ENCODE measurements at places on chromosomes 5 and 9. TPM values are rescaled to one million over a fixed set of nuclear protein-coding genes. Genes with fewer than 3 reads are reported as not detected.

DNA sequence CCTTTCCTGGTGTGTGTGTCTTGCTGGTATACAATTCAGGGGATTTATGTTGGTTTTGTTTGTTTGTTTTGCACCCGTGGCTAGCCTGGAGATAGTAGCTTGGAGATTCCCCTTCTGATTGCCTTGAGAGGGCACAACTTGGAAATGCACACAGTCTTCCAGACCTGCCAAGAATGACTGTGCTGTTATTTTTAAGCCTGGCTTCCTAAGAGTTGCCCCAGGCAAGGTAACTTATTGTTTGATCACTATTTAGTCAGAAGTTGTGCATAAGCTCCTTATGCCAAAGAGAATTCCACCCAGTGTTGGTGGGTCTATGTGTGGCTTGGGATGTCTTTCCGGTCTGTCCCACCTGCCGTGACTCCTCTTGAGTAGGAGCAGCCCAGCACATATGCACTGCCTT, 421.9 kb upstream of the KCNN2 start:
- no peak for DNase-seq

GRCh38 chr9:130927995-130928900, 10.8 kb downstream of the FIBCD1 start:
- DNase-seq, result peak; percentile 84

DNA sequence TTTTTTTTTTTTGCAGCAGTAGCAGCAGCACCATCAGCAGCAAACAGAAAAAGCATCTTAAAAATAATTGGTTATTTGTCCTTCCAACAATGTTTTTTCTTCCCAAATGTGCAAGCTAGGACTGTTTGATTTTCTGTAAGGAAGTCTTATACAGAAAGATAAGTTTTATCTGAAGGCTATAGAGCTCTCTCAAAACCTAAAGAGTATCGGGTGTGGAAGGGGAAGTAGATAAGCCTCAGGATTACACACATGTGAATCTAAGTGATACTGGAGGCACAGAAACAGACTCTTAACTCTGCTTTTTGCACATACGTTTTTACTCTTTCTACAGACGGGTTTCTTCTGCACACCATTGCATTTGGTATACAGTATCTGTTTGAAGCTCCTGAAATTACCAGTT, 184.4 kb upstream of the FTMT start:
- DNase-seq, result no peak

DNA sequence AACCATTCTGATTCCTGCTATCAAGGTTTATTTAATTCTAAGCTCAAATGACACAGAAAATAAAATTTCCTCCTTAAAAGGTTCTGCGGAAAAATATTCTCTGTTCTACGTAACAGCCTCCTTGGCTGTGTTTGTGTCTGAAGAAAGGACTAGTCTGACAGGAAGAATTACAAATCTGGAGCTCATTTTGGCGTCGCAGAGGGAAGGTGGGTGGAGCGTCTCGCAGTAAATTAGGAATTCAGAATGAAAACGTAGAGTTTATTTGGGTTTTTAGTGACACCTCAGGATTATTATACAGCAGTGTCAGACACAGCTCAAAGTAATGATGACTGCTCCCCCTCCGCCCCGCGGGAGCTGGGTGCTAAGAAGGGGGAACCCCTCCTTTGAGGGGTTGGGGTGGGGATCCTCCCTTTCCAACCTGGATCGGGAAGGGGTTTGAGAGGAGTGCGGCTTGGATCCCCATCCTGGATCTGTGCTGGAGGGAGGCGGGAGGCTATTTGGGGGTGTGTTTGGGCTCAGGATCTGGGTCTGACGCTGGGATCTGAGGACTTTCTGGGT, 933 bp upstream of the TGFBR1 start:
- DNase-seq, result no peak

DNA sequence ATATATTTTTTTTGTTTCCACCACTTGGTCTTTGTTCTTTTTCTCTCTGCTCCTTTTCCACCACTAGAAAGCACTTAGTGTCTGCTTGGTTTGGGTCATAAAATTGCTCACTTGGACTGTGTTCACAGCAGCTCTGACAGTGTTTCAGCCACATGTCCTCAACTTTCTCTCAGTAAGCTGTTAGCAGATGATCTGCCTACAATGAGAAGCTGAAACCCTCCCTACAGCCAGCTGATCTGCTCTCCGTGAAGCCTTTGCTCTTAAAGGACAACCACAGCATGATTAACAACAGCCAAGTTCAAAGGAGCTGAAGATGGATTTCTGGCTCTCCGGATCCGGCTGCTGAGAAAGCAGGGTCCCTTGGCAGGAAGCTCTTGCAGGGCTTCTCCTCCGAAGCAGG, 31.6 kb downstream of the PRLR start:
- DNase-seq, result no peak

GRCh38 chr5:22757776-22758175, 95.4 kb downstream of the CDH12 start:
- no peak for DNase-seq

GRCh38 chr9:36788534-36788933, 215.8 kb downstream of the MELK start:
- no peak for DNase-seq

DNA sequence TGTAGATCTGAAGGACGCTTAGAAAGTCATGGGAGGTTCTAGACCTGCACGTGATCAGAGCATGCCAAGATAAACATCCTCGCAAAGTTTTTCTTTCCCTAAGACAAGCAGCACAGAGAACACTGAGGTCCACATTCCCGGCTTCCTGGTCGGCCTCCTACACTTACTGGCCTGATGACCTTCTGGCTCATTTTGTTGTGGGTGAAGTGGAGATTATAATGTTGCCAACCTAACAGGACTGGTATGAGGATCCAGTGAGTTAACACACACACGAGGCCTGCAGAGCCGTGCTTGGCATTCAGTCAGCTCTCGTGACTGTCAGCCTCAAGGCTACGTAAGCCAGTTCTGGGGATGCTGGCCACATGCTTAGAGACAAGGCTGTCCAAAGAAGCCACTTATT, 186.0 kb downstream of the TENT4A start:
- DNase-seq, result peak; percentile 17

GRCh38 chr9:91198405-91198804, 163.3 kb downstream of the AUH start:
- no peak for DNase-seq

- no peak for DNase-seq
These were observed 586.2 kb upstream of the PTGER4 start for GRCh38 chr5:40093550-40093949.

DNA sequence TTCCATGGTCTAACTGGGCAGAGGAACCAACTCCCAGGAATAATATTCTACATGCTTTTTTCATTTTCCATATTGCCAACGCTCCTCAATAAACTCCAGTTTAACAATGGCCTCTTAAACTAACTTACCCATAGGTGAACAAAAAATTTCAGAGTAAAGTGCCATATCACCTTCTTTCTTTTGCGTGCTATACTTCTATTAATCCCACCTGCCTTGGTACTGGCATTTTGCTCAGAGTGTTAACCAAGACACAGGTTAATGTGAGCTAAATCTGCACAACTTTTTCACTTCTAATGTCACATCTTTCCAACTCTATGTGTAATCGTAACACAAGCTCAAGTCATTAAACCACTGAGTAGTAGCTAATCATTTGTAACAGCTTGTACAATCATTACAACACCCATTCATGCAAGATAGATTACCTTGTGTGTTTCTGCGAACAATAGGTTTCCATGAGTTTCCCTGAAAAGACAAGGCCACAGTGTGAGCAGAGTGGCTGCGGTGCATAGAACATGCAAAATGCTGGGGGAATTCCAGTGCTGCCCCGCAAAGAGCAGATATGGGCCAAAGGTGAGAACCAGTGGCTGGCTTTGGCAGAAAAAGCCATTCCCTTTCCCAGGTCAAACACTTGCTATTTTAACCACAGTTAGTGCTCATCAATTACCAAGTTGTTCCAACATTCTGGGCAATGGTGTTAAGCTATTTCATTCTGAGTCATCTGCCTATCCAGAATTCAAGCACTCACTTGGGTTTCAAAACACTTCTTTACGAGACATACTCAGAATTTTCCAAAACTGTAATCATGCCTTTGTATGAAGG, 42.8 kb downstream of the TIMD4 start:
- no peak for DNase-seq

DNA sequence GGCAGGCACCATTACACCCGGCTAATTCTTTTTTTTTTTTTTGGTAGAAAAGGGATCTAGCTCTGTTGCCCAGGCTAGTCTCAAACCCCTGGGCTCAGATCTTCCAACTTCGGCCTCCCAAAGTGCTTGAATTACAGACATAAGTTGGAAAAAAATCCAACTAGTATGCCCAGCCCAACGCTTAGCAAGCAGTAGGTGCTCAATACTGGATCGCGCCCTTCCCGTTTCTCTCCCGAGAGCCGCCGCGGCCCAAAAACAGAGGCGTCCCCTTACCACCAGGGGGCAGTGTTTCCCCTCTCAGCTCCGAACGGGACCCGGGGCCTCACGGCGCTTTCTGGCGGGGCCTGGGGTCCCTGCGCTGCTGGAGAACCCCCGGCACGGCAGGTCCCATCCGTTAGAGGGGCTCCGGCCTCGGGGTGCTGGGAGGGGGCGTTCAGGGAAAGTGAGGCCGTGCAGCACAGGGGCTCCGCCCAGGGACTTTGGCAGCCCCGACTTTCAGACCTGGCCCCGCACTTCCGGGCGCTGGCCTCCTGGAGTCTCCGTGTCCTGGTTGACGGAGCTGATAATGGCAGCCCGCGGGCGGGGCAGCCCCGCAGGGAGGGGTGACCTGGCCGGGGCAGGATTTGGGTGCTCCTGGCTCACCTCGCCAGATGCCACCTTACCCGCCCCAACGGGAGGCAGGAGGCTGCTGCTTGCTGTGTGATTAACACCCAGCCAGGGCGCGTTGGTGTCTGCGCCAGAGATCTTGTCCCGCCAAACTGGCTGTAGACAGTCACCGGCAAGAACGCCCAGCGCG, 15.2 kb downstream of the PTGES start:
- DNase-seq, result peak; percentile 78

DNA sequence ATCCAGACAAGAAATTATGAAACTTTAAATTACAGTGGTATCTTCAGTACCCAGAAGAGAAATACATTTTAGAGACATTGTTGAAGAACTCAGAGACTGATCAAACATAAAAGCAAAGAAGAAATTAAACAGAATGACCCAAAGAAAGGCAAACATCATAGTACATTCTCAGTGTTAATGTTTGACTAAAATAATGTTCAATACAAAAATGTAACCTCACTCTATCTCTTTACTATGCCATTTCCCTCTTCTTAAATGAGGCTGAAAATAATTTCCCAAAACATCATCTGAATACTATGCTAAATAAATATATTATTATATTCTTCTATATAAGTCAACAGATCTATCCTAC, 22.8 kb downstream of the TMEM161B start:
- DNase-seq, result no peak

DNA sequence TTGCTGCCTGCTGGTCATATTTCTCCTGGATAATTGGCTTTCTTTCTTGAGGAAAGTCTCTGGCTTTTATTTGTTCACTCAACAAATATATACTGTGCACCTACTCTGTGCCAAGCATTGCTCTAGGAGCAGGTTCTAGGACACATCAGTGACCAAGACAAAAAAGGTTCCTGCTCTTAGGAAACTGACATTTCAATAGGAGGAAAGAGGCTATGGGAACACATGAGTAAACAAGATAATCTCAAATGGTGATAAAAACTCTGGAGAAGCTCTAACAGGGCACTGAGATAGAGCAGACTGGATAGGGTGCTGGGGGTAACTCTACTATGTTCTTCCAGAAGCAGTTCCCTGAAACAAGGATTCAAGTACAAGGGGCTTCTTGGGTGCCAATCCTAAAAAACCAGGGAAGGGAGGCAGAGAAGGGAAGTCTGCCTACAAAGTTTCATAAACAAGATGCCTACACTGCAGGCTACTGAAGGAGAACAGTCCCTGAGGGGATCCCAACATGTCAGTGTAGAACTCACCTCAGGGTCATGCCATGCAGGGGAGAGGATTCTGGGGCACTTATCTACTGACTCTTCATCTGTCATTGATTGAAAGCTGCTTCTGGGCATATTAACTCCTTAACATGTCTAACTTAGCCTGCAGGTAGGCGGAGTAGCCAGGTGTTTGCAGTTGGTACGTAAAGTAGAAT, 181.3 kb downstream of the GRIA1 start:
- DNase-seq, result no peak

- DNase-seq, result no peak
These were observed 588.7 kb upstream of the CDH6 start for GRCh38 chr5:30604648-30605262.

- no peak for DNase-seq
These were observed 17.3 kb downstream of the OLFM1 start for GRCh38 chr9:135104761-135105160.

DNA sequence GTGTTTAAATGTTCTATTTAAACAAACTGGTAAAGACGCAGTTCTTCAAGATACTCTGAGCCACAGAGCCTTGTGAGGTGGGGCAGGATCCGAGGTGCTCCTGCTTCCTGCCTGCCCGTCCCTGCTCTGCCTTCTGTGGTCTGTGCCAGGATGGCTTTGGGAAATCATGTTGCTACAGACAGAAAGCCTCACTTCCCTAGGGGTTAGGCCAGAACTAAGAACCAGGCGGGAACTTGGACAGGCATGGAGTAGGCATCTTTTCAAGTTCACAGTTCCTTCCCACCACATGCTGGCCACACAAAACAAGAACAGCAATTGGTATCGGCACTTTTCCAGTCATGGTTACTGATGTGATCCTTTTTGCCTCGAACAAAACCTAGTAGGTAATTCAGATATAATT, 67.7 kb upstream of the SPOCK1 start:
- DNase-seq, result no peak

DNA sequence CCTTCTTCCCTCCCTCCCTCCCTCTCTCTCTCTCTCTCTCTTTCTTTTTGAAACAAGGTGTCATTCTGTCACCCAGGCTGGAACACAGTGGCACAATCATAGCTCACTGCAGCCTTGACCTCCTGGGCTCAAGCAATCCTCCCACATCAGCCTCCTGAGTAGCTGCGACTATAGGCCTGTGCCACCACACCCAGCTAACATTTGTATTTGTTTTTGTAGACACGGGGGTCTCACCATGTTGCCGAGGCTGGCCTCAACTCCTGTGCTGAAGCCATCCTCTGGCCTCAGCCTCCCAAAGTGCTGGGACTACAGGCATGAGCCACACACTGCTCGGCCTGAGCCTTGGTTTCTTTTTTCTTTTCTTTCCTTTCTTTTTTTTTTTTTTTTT, 45.8 kb downstream of the PLPP7 start:
- no peak for DNase-seq

GRCh38 chr5:58114324-58114723, 345.6 kb downstream of the PLK2 start:
- DNase-seq, result no peak

TMOD1 gene
- total RNA-seq, result 86.5 TPM

FAM200C gene
- 5.4 TPM for total RNA-seq

NUTM2F gene
- total RNA-seq, result not detected

PPIC gene
- total RNA-seq, result 14.6 TPM

FOXD4 gene
- 0.46 TPM for total RNA-seq

RGP1 gene
- total RNA-seq, result 41.2 TPM

TAL2 gene
- not detected for total RNA-seq

CFAP157 gene
- total RNA-seq, result not detected

C9 gene
- 0.16 TPM for total RNA-seq

EPB41L4A gene
- total RNA-seq, result 9.9 TPM

Data from adrenal gland (tissue), 19 donors.